Esophagus squamous epithelium (tissue), 5 donors: ENCODE measurements at places on chromosomes 1 and 21.

- DNase-seq = no peak
These were observed 6.1 kb upstream of the SLC19A2 start for GRCh38 chr1:169491845-169492281.

- no peak for DNase-seq
These were observed 63.8 kb downstream of the SIPA1L2 start for GRCh38 chr1:232566093-232566492.

DNA sequence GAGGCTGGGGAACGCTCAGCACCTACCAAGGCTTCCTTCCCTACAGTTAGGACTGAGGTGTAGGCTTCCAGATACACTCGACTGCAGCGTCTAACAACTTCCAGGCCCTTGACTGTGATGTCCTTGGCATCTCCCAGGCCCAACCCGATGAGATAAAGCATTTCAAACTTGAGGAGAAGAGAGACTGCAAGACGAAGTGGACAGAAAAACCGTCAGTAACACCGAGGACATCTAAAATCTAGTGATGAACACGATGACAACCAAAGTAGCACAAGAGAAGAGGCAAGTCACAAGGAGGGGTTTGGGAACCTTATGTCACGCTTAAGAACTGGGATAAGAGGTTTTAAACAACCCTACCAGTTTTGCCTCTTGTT is 314 bp downstream of the DPH5 start:
- no peak for DNase-seq

DNA sequence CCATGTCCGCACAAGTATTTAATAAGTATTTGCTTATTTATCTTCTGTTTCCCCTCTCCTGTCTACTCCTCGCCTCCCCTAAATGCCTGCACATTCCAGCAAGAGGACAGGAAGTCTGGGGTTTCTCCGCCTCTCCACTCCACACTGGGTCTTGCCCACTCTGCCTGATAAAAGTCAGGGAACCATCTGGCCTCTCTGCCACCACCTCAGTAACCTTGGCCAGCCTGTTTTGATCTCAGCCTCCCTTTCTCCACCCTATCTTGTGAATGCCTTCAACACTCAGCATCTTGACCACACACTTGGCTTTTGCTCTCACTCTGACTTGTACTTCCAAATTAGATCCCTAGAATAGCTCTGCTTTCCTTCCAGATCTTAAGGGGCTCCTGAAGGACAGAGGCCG is 165.3 kb upstream of the UBE2U start:
- DNase-seq = no peak

GRCh38 chr21:42777757-42778344 is 101.5 kb downstream of the WDR4 start:
- DNase-seq = no peak

DNA sequence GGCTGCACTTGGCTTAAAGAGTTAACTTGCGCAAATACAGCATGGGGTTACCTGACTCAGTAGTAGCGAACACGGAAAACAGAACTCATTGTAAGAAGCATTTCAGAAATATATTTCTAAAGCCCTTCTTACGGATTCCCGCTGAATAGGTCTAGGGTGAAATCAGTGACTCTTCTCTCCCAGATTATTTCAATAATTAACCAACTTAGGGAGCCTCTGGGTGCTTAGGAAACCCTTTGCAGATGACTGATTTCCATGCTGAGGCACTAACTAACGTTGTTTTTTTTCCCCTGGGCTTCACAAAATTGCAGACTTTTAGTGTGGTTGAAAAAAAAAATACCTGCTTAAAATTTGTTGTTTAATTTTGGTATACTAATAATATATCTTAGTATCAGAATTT is 40.3 kb downstream of the BTG3 start:
- no peak for DNase-seq

GRCh38 chr1:1779691-1780597 is 1.7 kb upstream of the NADK start:
- DNase-seq = no peak

GRCh38 chr1:173714441-173714758 is 381 bp upstream of the KLHL20 start:
- DNase-seq = no peak

DNA sequence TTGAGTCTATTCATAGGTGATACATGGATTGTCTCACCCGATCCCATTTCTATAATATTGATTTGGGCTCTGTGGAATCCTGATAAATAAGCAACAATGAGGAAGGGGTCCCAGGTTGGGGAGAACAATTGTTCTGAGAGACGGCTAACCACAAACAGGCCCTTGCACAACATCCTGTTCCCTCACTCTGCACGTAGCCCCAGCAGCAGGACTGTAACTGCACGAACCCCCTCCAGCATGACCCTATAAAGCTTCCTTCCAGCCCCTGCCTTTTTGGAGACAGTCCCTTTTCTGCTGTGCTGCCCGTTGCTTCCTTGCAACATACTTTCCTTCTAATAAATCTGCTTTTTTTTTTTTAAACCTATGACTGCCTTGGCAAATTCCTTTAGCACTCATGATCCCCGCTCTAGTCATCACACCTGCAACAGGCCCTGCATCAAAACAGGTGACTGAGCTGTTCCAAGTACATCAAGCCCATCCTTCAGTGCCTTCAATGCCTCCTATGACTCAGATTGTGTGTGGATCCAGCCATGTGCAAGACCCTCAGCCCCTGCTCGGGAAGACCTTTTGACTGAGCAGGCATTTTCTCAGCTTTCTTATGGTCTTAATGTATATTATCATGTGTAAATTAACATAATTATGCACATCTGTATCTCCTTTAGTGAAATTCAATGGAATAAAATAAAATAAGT is 63.7 kb upstream of the B3GALNT2 start:
- DNase-seq = no peak

DNA sequence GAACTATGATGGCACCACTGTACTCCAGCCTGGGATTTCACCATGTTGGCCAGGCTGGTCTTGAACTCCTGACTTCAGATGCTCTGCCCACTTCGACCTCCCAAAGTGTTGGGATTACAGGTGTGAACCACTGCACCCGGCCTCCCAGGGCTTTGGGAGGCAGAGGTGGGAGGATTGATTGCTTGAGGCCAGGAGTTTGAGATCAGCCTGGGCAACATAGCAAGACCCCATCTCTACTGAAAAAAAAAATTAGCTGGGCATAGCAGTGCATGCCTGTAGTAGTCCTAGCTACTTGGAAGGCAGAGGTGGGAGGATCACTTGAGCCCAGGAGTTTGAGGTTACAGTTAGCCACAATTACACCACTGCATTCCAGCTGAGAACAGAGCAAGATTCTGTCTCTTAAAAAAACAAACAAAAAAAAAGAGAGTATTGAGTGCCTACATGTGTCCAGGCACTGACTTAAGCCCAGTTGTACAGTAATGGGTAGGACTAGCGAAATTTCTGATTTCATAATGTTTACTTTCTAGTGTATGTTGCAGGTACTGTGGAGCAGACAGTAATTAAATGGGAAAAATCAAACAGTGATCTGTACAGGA is 4.2 kb downstream of the MANEAL start:
- DNase-seq = no peak

GRCh38 chr1:62045574-62045973 is 149.1 kb upstream of the L1TD1 start:
- no peak for DNase-seq

DNA sequence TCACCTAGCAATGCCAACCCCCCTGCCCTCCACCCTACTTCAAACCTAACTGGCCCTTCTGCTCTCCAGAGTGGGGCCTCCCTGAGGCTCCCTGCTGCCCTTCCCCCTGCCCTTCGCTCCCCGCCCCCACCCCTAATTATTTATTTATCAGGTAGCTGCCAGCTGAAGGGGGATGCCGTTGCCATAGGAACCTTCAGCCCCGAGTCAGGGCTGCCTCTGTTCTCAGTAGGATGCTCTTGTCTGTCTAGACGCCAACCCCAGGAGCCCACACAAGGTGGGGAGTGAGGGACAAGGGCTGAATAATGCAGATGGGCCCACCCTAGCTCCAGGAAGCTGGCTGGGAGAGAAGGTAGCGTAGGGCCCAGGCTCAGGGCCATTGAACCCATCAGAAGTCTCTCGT is 41.1 kb downstream of the NKAIN1 start:
- DNase-seq = no peak

- no peak for DNase-seq
These were observed 10.1 kb downstream of the TMEM63A start for GRCh38 chr1:225872075-225872430.

DNA sequence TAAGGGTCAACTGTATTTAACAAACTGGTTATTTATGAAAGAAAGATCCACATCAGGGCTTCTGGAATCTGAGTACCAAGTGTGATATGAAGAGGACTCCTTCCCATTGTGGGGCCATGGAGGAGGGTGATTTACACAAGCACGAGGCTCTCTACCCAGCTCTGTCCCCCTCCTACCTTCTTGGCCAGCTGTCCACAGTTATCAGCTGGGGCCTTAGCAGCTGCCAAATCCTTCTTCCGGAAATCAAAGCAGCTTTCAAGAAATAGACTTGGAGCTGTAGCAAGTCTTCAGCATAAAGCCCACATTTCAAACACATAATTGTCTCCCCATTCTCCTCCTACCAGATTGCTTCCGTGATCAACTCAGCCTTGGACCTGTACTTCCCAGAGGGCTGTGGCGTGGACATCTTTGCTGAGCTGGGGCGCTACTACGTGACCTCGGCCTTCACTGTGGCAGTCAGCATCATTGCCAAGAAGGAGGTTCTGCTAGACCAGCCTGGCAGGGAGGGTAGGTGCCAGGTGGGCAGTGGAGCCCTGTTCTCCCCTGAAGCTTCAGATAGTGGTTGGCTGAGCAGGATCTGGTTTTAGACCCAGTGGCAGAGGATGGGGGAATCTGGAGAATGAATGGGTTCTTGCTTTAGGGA is 15.5 kb downstream of the AZIN2 start:
- no peak for DNase-seq

GRCh38 chr1:13662493-13662892 is 37.5 kb upstream of the PRDM2 start:
- no peak for DNase-seq

- no peak for DNase-seq
These were observed 2.1 kb downstream of the SDE2 start for GRCh38 chr1:225996946-225997545.

DNA sequence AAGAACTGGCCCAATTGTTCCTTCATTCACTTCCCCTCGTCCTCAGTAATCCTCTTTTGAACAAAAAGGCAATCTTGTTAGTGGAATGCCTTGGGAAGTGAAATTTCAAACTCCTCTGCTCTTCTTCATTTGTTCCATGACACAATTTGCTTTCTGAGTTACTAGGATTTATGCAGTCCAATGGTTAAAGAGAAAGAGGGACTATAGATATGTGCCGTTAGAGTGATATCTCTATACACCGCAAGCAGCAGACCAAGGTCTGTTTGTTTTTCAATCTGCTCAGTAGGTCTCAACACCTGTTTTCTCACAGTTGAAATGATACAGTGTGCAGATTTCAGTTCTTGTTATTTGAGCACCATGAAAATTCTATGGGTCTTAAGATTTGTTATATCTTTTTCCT is 244.0 kb downstream of the DNM3 start:
- DNase-seq = no peak
